ENCODE measurements at places on chromosomes 6 and 20.

DNA sequence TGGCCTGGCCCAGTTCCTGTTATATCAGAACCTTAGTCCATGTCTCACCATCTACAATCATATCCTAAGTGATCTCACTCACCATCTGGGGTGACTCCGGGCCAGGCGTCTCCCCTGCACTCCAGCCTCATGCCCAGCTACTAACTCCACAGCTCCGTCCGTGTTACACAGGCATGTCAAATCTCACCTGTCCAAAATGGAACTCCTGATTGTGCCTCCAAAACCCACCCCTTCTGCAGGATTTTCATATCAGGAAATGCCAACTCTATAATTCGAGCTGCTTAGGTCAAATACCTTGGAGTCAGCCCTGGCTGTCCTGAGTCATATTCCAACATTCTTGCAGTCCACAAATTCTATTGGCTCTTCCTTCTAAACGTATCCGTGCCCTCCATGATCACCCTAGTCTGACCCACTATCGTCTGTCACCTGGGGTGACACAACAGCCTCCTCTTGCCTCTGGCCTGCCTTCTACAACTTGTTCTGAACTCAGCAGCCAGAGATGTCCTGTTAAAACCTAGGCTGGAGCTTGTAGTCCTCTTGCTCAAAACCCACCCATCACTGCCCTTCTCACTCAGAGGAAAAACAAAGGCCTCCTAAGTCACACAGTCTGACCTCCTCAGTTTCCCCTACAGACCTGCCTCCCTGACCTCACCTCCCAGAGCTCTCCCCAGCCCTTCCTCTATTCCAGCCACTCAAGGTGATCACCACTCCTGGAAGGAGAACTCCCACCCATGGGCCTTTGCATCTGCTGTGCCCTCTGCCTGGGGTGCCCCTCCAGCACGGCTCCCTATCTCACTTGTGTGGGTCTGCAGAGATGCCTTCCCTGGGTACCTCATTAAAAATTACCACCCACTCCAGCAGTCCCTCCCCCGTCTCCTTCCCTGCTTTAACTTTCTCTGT, 85.3 kb upstream of the SIRPA start:
- H3K27ac ChIP-seq, result peak overlapping the region; percentile 98
- no peaks in the 10 kb centered on the region for H3K27me3 ChIP-seq
- no peaks in the 10 kb centered on the region for H3K36me3 ChIP-seq
- H3K4me3 ChIP-seq, result no peak overlapping the region

- H3K4me3 ChIP-seq, result no peak overlapping the region
- no peaks in the 10 kb centered on the region for H3K27me3 ChIP-seq
- H3K36me3 ChIP-seq, result no peaks in the 10 kb centered on the region
- no peak overlapping the region for H3K27ac ChIP-seq
- no peak for DNase-seq
- no peaks in the 10 kb centered on the region for H3K4me1 ChIP-seq
These were observed 64.8 kb downstream of the KIAA0319 start for GRCh38 chr6:24581084-24581669.

GRCh38 chr20:63794614-63795013, 36.5 kb downstream of the ZBTB46 start:
- H3K27me3 ChIP-seq, result no peaks in the 10 kb centered on the region
- no peak for DNase-seq
- H3K4me1 ChIP-seq, result no peaks in the 10 kb centered on the region
- no peaks in the 10 kb centered on the region for H3K36me3 ChIP-seq

- H3K27ac ChIP-seq, result no peak overlapping the region
- no peak for DNase-seq
- H3K36me3 ChIP-seq, result no peaks in the 10 kb centered on the region
- H3K27me3 ChIP-seq, result peaks cover 3% of the 10 kb centered on the region
- no peak overlapping the region for H3K4me3 ChIP-seq
These were observed 270.9 kb upstream of the SPTLC3 start for GRCh38 chr20:12737900-12738299.

DNA sequence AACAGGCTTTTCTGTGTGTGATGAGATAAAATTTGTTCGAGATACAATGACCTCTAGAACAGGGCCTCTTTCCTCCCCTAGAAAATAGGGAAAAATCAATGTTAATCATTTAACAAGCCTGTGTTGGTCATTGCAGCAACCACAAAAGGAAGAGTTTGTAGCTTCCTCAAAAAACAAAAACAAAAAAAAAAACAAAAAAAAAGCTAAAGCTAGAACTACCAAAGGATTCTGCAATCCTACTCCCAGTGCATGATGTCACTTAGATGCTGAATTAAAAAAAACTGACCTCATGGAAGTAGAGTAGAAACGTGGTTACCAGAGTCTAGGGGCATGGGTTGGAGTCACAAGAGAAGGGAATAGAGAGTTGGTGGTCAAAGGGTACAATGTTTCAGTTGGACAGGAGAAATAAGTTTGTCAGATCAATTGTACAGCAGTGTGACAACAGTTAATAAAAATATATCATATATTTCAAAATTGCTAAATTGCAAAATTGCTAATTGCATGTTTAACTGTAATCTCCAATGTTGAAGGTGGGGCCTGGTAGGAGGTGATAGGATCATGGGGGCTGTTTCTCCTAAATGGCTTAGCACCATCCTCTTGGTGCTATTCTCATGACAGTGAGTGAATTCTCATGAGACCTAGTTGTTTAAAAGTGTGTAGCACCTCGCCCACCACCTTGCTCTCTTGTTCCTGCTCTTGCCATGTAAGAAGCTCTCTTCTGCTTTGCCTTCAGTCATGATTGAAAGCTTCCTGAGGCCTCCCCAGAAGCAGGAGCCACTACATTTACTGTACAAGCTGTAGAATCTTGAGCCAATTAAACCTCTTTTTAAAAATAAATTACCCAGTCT, 163.4 kb upstream of the SIM1 start:
- H3K27ac ChIP-seq, result no peak overlapping the region
- H3K27me3 ChIP-seq, result no peaks in the 10 kb centered on the region
- H3K36me3 ChIP-seq, result peaks cover 46% of the 10 kb centered on the region
- peaks cover 10% of the 10 kb centered on the region for H3K4me1 ChIP-seq

DNA sequence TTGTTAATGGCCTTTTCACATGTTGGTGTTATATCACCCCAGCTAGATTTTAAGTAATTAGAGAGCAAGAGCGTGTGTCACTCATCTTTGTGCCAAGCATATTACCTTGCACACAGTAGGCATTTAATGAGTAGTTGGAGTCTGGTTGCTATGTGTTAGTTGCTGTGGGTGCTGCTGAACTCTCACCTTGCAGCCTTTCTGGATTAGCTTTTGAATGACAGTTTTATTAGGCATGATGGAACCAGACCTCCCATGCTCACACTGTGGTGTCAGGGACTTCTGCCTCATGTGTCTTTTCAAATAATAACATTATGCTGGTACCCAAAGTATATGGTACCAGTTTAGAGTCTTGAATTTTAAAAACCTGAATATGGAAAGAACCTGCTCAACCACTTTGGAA, 55.9 kb downstream of the TRAF3IP2 start:
- no peak for DNase-seq
- H3K27me3 ChIP-seq, result no peaks in the 10 kb centered on the region
- peaks cover 22% of the 10 kb centered on the region for H3K4me1 ChIP-seq

GRCh38 chr6:158836625-158837311, 17.6 kb upstream of the EZR start:
- no peaks in the 10 kb centered on the region for H3K4me1 ChIP-seq

DNA sequence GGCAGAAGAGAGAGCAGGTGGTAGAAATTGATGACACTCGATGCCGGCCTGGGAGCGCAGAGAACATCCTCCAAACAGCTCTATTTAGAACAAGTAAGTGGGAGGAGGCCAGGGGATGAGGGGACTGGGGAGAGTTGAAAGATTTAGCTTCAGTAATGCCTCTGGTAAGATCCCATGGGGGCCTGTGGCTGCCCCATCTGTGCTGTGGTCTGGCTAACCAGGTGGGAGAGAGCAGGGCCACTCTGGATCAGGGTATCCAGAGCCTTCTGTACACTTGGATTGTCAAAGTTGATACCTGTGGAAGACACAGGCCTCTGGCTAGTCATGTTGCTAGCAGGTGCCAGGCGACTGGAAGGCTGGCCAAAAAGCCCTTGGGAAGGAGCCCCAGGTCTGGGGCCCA, 27.6 kb downstream of the NCOA5 start:
- no peak for DNase-seq
- H3K36me3 ChIP-seq, result peaks cover 65% of the 10 kb centered on the region
- H3K27ac ChIP-seq, result no peak overlapping the region
- peaks cover 3% of the 10 kb centered on the region for H3K4me1 ChIP-seq

Measured in RWPE2 (cell line).